ENCODE measurements at places on chromosomes 16 and 17.
A peak's percentile ranks its signal among the peaks of the same experiment; 100 is the strongest.

- DNase-seq = no peak
These were observed 228.7 kb downstream of the CDH13 start for GRCh38 chr16:82855471-82855870.

- DNase-seq = no peak
These were observed 8.8 kb downstream of the CNP start for GRCh38 chr17:41975099-41976083.

DNA sequence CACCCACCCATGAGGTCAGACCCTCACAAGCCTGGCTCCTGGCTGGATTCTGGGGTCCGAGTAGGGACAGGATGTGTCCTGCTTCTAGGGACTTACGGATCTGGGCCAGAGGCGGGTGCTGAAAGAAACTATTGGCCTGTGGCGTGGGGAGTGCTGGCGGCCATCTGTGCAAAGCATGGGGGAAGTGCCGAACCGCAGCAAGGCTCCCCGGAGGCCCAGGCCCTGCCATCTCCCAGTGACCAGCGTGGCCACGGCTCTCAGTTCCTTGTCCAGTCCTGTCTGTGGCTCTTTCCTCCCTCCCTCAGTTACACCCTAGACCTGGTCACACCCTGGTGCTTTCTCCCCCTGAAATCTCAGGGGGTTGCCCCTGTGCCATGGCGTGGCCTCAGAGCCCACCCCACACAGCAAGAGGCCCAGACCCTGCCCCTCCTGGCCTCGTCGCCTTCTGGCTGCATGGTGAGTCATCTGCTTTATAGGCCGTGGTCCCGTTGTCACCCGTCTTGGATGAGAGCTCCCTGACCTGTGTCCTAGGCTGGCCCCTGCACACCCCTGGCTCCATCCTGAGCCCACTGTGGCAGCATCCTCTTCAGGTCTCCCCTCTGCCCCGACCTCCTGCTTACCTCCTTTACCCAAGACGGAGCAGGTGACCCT lies 54.5 kb downstream of the PRMT7 start:
- DNase-seq = no peak

GRCh38 chr17:43471585-43472160 lies 12.1 kb upstream of the DHX8 start:
- DNase-seq = no peak

DNA sequence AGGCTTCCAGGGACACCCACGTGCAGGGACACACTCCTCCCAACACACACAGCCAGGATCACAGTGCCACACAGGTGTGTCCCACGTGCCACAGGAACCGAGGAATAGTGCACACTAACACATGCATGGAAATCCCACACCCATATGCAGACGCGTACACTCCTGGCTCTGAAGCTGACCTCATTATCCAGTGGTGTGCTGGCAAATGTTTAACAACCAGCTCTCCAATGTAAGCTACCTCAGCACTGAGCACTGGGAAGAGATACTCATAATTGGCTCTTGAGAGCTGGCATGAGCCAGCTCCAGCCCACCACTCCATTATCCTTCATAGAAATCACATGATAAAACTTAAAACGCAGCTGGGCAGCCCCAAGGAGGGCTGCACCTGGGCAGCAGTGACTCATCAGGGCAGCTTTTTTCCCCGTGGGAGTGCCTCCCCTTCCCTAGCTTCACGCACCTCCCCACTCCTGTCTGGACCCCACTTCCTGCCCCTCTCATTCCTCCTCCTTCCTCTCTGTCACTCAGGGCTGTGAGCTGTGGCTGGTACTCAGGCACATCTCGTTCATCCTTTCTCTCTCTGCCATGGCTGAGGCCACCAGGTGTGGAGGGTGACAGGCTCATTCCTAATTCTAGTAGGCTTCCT lies 14.9 kb upstream of the TBX21 start:
- DNase-seq = peak; percentile 89

- no peak for DNase-seq
These were observed at the start of gene MAZ for GRCh38 chr16:29806099-29806579. Gene MAZ (plus strand): TSS chr16:29806529. CDS start chr16:29806702, 173 bp downstream.

- no peak for DNase-seq
These were observed 40.2 kb downstream of the REXO5 start for GRCh38 chr16:20846551-20846950.

GRCh38 chr17:79936050-79936449 lies 96.8 kb upstream of the CBX4 start:
- DNase-seq = no peak

DNA sequence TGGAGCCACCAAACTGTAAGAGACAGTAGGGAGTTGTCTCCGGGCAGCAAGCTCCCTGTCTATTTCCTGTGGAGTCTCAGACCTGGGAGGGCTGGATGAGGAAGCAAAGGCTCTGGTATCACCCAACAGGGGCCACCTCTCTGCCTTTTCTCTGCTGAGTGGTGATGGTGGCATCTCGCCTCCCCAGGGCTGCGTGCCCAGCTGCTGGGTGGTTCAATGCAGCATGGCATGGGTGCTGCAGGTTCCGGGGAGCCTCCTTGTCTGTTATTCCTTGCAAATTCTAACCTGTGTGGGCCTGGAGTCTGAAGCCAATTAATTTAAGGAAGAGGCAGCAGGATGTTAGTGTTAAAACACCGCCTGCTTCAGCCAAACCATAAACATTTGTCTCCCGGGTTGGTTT lies 78.2 kb downstream of the CCDC182 start:
- DNase-seq = no peak

DNA sequence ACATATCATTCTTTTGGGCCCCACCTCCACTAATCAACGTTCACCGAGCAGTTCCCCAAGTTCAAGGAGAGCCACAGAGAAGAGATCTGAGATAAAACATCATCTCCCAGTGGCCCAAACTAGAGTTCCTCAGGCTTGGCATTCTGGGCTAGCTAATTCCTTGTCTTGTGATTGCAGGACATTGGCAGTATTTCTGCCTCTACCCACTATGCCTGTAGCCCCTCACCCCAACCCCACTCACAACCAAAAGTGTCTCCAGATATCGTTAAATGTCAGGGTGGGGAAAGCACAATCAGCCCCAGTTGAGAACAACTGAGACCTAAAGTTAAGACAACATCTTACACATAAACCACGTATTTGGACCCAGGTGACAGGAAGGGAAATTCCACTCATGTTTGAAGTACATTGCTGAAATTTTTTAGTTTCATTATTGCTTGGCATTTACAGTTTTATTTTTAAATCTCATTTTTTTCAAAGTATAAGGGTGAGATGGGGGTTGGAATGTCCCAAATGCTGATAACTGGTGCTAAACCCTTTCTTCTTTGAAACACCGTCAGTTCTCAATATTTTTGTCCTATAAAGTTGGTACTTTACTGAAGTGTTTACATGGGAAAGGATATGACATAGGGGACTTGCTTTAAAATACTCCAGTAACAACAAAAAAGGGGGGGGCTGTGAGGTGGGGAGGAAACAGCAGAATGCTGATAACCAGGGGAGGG lies 13.6 kb downstream of the ZC3H7A start:
- peak; percentile 45 for DNase-seq

GRCh38 chr16:57884655-57885133 lies 82.4 kb upstream of the KIFC3 start:
- no peak for DNase-seq

- no peak for DNase-seq
These were observed 2.0 kb downstream of the NPTX1 start for GRCh38 chr17:80474231-80474960.

DNA sequence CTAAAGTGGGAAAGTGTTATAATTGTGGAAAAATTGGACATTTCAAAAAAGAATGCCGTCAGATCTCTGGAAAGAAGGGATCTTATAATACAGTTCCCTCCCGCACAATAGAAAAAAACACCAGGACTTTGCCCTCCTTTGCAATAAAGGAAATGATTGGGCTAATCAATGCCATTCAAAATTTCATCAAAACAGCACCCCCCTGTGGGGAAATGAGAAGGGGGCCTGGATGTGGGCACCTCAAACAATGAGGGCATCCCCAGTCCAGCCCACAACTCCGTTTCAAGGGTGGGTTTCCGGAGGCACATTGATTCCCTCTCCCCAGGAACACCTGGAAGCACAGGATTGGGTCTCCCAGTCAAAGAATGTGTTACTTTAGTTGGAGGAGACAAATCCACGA lies 26.1 kb downstream of the CD300LG start:
- no peak for DNase-seq

GRCh38 chr17:47265983-47266541 lies 12.4 kb downstream of the ITGB3 start:
- no peak for DNase-seq

GRCh38 chr16:82995924-82996441 lies 369.2 kb downstream of the CDH13 start:
- no peak for DNase-seq

DNA sequence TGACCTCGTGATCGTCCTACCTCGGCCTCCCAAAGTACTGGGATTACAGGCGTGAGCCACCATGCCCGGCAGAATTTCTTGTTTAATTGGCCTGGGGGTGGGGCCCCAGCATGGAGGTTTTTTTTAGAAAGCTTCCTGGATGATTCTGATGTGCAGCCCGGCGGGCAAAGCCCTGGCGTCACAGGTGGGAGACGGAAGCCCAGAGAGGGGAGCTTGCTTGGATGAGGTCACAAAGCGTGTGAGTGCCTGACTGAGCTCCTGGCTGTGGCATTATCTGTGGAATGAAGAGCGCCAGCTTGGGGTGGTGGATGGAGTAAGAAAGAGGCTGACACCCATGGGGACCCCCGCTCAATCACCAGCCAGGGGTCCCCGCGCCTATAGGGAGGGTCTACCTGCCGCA lies 4.1 kb downstream of the VASN start:
- DNase-seq = no peak

DNA sequence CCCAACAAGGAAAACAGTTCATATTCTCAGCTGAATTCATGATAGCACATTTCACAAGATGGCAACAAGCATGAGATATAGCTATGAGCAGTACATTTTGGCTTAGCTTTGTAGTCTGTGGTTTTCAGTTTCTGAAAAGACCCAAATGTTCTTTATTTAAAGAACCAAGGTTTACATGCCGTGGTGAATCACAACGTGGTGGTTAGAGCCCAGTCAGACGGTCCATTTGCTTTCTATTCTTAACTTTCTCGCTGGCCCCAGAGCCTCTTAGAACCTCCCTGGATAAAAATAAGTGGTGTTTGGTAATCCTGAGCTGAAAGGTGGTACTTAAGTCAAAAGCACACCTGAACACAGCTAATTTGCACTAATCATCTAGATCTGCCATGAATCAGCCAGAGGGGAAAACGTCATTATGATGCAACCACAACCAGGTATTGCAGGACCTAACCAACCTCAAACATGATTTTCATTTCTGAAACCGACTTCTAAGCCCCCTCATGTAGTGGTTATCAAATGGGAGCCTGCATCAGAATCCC lies 18.6 kb upstream of the HAPSTR1 start:
- DNase-seq = no peak

- no peak for DNase-seq
These were observed 77.5 kb downstream of the ANKRD11 start for GRCh38 chr16:89412811-89413210.

GRCh38 chr16:23692190-23692837 lies 13.6 kb downstream of the PLK1 start:
- DNase-seq = no peak

DNA sequence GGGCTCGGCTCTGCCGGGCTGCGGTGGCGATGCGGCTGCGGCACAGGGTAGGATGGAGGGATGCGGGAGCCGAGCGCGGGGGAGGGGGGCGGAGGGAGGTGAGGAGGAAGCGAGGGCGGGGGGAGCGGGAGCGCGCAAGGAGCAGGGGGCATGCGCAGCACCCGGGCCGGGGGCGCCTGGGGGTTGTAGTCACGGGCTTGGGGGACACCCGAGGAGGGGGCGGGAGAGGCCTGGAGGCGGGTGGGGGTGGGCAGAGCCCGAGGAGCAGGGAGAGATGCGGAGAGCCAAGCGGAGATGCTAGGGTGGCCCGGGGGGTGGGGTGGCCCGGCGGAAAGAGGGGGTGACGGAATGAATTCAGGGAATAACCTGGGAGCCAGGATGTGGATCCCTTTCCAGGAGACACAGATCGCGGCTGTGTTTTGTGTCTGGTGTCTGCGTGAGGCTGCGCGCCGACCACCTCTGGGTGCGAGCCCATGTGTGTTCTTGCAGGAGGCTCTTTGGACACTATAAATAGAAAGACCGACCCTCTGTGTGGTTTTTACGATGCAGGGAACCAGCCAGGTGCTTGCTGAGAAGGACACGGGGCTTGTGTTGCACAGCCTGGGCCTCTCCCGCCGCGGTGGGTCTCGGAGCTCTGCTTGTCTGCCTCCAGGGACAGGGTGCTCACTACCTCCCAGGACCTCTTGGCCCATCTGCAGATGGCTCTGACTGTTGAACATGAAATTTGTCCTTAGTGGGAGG lies at the start of gene STX1B:
Gene STX1B (minus strand): TSS at position 54 of the 741 bp plus-strand sequence. CDS start 242 bp downstream, outside the sequence.
- peak; percentile 63 for DNase-seq

DNA sequence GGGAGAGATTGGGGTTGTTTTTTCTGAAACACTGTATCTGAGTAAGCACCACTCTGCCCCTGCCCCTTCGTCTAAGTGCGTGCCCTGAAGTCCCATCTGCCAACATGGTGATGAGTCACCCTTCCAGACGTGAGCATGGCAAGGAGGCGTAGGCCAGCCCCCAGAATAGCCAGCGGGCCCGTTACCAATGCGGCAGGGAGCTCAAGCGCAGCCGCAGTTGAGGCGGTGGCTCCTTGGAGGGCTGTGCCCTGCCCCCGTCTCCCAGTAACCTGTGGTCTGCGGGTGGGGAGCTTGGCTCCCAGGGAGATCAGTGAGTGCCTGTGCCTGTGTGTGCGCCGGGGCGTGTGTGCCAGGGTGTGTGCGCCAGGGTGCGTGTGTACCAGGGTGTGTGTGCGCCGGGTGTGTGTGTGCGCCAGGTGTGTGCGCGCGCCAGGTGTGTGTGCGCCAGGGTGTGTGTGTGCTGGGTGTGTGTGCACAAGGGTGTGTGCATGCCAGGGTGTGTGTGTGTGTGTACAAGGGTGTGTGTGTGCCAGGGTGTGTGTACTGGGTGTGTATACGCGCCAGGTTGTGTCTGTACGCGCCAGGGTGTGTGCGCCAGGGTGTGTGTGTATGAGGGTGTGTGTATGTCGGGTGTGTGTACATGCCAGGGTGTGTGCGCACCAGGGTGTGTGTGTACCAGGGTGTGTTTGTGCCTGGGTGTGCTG lies 98.6 kb upstream of the CHMP6 start:
- peak; percentile 69 for DNase-seq

GRCh38 chr17:64254755-64255154 lies 8.3 kb downstream of the TEX2 start:
- no peak for DNase-seq

GRCh38 chr17:38891441-38891840 lies 21.6 kb downstream of the LASP1 start:
- DNase-seq = no peak

- no peak for DNase-seq
These were observed 47.1 kb downstream of the LITAF start for GRCh38 chr16:11539641-11540050.

DNA sequence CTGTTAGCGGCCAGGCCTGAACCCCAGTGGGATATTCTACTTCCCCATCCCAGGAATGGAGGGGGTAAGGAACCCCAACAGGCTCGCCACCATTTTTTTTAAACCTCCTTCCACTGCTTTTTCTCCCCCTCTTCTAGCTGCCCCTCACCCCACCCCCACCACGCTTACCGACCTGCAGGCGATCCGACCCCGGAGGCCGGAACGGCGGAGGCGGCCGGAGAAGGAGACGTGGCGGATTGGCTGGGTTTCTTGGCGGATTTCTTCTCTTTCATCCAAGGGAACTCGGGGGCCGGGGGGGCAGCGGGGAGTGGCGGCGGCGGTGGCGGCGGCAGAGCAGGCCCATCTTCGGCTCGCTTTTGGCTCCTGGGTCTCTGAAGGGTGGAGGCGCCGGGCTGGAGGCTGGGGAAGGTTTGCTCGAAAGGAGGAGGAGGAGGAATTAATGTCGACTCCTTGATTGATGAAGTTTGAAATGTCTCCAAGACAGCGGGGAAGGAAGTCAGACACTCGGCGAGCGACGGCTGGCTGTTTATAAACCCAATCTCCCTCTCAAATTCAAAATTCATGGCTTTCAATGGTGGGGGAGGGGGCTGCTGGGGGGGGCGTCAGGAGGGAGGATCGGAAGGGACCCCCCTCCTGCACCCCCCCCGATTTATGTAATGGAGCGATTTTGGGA lies 424 bp downstream of the HOXB2 start:
- DNase-seq = peak; percentile 33

Data from stimulated activated CD4-positive, alpha-beta T cell treated with anti-CD3 and anti-CD28 coated beads, Interleukin-4, amount 100 ng/mL, for 4 hours (primary cell).